ENCODE measurements at places on chromosomes 7 and 10. TPM values are rescaled to one million over a fixed set of nuclear protein-coding genes. Genes with fewer than 3 reads are reported as not detected.

DNA sequence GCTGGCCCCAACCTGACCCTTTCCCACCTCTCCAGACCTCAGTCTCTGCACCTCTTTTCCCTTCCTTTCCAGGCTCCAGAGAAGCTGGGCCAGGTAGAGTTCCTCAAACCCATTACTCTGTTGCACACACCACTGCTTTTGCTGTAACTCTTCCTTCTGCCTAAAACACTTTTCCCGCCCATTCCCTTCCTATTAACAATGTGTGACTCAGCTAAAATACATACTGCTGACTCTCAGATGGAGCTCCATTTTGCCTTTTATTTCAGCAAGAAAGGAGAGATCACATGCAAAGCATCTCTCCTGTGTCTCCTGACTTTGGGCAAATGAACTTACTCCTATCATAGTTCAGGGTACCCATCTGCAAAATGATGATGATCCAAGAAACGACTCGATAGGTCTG is 201.0 kb downstream of the CALN1 start:
- H3K27me3 ChIP-seq, result no peaks in the 10 kb centered on the region
- H3K4me3 ChIP-seq, result no peak overlapping the region
- H3K27ac ChIP-seq, result no peak overlapping the region

GRCh38 chr10:133157662-133158436 is 2.2 kb upstream of the KNDC1 start:
- H3K27ac ChIP-seq, result no peak overlapping the region
- H3K4me1 ChIP-seq, result no peaks in the 10 kb centered on the region
- no peak overlapping the region for H3K4me3 ChIP-seq

GRCh38 chr7:42262964-42263363 is 26.0 kb upstream of the GLI3 start:
- no peak overlapping the region for H3K27ac ChIP-seq
- H3K4me1 ChIP-seq, result no peaks in the 10 kb centered on the region
- no peak for DNase-seq
- no peak overlapping the region for H3K4me3 ChIP-seq
- peaks cover 2% of the 10 kb centered on the region for H3K27me3 ChIP-seq

DNA sequence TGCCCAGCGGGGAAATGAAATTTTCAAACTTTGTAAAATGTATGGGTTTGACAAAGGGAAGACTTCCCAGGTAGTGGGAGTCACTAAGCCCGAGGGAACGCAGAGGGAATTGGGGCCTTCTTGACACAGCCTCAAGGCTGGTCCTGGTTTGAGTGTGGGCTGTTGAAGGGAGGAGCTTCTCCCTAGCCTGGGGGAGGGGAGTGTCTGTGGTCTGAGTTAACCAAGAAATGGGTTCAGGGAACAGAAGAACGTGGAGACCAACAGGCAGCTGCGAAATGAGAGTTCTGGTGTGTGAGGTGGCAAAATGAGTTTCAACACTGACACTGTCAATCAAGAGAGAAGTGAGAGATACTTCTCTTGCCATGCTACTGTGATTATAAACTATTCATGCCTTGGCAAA is 32.7 kb upstream of the BAMBI start:
- H3K27ac ChIP-seq, result no peak overlapping the region
- no peaks in the 10 kb centered on the region for H3K4me1 ChIP-seq
- DNase-seq, result no peak
- no peaks in the 10 kb centered on the region for H3K36me3 ChIP-seq
- peaks cover 6% of the 10 kb centered on the region for H3K27me3 ChIP-seq
- no peak overlapping the region for H3K4me3 ChIP-seq

GRCh38 chr7:157113607-157114006 is 25.1 kb upstream of the UBE3C start:
- no peaks in the 10 kb centered on the region for H3K36me3 ChIP-seq
- H3K4me1 ChIP-seq, result no peaks in the 10 kb centered on the region
- peaks cover 16% of the 10 kb centered on the region for H3K27me3 ChIP-seq
- H3K27ac ChIP-seq, result no peak overlapping the region
- no peak overlapping the region for H3K4me3 ChIP-seq
- DNase-seq, result no peak

DNA sequence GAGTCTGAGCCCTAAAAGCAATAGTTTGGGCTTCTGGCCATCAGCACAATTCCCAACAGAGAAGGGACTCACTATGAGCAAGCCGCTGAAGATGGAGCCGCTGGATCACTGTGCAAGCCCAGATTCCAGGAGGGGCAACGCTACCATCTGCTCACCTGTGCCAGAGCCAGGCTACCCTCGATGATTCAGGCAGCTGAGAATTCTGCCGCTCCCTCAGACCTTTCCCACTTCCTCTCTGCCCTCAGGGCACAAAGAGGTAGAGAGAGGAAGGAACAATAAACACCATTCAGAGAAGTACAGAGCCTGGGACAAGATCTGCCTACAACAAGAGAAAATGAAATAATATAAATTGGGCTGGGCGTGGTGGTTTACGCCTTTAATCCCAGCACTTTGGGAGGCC is 98.1 kb downstream of the MYOF start:
- peaks cover 45% of the 10 kb centered on the region for H3K4me1 ChIP-seq
- peaks cover 29% of the 10 kb centered on the region for H3K36me3 ChIP-seq
- DNase-seq, result no peak
- H3K27me3 ChIP-seq, result no peaks in the 10 kb centered on the region
- H3K27ac ChIP-seq, result no peak overlapping the region

DNA sequence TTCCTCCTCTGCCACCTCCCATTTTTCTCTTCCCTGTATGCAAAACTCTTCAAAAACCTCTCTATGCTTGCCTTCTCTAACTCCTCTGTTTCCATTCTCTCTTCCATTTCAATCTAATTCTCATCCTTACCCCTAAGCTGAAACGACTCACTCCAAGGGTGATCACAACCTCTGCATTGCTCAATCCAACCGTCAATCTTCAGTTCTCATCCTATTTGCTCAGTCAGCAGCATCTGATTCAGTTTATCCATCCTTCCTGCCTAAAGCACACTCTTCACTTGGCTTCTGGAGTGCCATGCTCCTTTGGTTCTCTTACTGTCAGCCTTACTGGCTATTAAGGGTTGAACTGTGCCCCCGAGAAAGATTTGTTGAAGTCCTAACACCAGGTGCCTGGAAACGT is 163.5 kb upstream of the NEBL start:
- H3K27ac ChIP-seq, result no peak overlapping the region
- H3K27me3 ChIP-seq, result no peaks in the 10 kb centered on the region
- no peak overlapping the region for H3K4me3 ChIP-seq

GRCh38 chr10:61376908-61377368 is 76.2 kb downstream of the TMEM26 start:
- no peak for DNase-seq
- no peak overlapping the region for H3K4me3 ChIP-seq
- no peaks in the 10 kb centered on the region for H3K4me1 ChIP-seq
- H3K27me3 ChIP-seq, result peaks cover 6% of the 10 kb centered on the region
- H3K36me3 ChIP-seq, result peaks cover 3% of the 10 kb centered on the region

DNA sequence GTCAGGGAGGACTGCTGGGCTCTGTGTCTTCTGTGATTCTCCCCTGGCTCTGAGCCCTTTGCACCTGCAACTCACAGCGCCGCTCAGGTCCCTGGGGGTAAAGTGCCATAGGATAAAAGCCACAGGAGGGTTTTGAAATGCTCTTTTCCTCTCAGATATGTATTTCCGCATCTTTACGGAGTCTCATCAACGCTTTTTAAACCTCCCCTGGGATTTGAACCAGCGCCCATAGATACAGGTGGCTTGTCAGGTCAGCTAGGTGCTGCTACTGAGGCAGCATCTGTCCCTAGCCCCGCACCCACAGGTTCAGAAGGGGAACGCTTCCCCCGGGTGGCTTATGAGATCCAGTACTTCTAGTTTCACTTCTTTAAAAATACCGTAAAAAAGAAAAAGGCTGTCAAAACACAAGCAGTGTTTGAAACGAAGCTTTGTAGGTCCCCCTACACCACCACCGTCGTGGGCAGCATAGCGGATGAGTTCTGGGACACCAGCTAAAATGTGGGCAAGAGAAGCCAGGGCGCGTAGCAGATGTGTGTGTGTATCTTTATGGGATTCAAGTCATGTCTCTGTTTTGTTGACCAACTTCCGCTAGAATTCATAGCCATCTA is 173.5 kb downstream of the CUX1 start:
- H3K4me1 ChIP-seq, result no peaks in the 10 kb centered on the region
- DNase-seq, result no peak
- peaks cover 2% of the 10 kb centered on the region for H3K36me3 ChIP-seq
- H3K27me3 ChIP-seq, result no peaks in the 10 kb centered on the region
- no peak overlapping the region for H3K27ac ChIP-seq
- no peak overlapping the region for H3K4me3 ChIP-seq

Gene TSPAN33
- total RNA-seq, result 3.3 TPM

Gene NUDT13
- 1.0 TPM for total RNA-seq

Gene SPRN
- total RNA-seq, result not detected

Gene TEX36
- total RNA-seq, result not detected

Gene UNCX
- total RNA-seq, result not detected
